Skin of body (tissue), 3 donors: ENCODE measurements at places on chromosomes 12 and 14. TPM values are rescaled to one million over a fixed set of nuclear protein-coding genes. Genes with fewer than 3 reads are reported as not detected.
A peak's percentile ranks its signal among the peaks of the same experiment; 100 is the strongest.

The TMTC2 gene
- 37.3 TPM for total RNA-seq

The HOXC12 gene
- total RNA-seq = 0.30 TPM

The EFS gene
- total RNA-seq = 24.1 TPM

The LRCOL1 gene
- not detected for total RNA-seq

DNA sequence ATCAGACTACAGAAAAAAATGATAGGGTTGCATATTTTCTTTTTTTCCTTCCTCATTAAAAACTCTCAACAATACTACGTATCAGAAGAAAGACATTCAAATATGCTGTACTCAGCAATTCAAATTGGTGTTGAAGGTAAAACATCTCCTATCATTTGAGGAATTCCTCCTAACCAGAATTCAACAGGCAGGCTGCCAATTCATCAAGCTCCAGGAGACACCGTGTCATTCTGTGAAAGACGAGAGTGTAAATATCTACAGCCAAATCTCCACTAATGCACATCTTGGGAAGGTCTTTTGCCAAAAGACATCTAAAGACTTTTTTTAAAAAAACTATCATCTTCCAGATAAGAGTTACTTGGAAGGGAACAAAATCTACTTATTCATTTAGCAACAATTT, 26.6 kb downstream of the NT5DC3 start:
- DNase-seq = no peak

DNA sequence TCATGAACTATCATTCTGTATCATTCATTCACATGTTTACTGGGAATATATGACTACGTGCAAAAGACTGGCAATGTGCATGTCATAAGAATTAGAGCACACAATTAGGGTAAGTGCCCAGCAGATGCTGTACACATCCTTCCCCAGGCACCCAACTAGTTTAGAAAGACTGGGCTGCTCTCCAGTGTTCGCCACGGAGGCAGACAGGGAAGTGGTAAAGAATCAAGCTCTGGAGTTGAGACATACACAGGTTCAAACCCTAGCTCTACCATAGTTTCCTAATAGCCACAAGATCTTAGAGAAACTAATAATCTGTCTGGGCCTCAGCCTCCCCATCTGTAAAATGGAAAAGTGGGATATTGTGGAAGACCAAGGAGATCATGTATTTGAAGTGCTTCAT, 6.8 kb downstream of the TMCC3 start:
- no peak for DNase-seq

GRCh38 chr14:50001151-50001998, 108.5 kb downstream of the ARF6 start:
- DNase-seq = no peak

- no peak for DNase-seq
Observed at GRCh38 chr14:76882651-76883050, 56.4 kb downstream of the LRRC74A start.

DNA sequence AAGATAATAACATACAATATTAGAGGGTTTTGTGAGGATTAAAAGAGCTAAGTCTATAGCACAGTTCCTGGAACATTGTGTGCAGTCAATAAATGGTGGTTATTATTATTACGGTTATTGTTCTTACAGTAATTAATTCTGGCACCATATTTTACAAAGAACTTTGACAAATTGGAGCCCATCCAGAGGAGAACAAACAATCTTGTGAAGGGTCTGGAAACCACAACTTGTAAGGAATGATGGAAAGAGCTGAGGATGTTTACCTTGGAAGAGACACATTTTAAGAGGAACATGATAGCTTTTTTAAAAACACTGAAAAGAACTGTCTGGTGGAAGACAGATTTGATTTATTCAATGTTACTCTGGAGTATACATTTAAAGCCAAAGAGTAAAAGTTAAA, 150.5 kb upstream of the KRR1 start:
- no peak for DNase-seq

GRCh38 chr14:60171690-60172089, 6.5 kb upstream of the DHRS7 start:
- DNase-seq = no peak

- DNase-seq = no peak
Observed at GRCh38 chr12:1972856-1973317, 31.4 kb downstream of the DCP1B start.

DNA sequence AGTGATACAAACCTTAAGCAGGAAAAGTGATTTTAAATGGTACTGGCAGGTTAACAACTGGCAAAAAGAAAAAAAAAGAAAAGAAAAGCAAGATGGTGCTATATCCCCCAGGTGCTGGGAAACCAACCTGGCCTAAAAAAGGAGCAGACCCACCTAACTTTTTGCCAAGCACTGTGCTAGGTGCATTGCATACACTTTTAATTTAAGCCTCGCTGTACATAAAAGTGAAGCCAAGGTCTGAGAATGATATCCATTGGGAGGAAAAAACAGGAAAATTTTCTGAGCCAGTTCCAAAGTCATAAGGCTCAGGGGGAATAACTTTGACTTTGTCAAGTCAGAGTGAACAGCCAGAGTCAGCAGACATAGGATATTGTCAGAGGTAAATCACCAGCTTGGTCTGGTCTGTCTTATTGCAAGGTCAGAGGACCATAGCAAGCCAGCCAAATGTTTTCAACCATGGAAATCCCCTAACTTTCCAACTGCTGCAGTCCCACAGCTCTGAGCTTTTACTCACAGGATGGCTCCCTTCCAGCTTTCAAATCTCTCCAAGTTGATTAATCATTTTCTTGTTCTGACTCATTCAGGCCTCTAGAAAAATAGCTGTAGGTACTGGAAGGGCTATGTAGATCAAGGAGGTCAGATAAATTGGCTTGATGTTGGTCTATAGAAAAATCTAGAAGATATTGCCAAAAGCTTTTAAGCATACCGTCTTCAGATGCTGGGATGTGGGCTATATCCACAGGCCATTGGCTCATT, 412.9 kb downstream of the RAD51B start:
- peak; percentile 94 for DNase-seq

DNA sequence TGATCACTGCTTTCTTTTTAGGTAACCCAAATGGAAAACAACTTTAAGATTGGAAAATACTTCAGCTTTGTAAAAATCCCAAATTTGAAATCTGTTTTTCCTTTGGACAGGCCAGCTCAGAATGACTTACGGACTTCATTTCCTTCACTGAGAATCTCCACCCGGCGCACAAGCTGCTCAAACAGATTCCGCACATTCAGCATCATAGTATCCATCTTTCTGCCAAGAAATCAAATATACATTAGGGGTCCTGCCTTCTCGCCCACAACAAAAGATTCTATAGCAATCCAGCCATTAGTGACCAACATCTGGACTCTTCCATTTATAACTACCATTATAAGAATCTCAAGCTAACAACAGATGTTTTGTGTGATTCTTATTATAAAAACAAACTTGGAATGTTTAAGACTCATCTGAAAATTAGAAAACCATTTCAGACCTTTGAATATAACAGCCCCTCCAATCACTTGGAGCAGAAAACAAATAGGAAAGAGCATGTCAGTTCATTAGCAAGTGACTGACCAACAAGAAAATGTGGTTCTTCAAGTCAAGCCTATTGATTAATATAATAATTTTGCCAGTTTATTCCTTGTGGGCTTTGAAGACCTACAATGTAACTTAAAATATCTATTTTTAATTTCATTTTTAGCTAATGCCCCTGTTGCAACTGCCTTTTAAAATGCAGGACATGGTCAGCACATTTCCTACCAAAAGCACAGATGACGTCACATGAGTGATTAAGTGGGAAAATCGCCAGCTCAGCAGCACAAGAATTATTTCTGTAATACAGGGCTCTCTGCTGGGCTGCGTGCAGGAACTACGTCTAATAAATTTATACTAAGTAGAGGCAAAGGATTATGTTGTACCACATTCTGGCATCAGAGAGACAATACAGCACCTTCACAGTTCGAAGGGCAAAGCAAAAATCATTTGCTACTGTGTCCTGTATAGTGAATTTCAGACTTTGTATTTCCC, 8.5 kb downstream of the RACGAP1 start:
- DNase-seq = peak; percentile 80
